H7 (cell line): ENCODE measurements at places on chromosomes 12 and 14.
A peak's percentile ranks its signal among the peaks of the same experiment; 100 is the strongest.

DNA sequence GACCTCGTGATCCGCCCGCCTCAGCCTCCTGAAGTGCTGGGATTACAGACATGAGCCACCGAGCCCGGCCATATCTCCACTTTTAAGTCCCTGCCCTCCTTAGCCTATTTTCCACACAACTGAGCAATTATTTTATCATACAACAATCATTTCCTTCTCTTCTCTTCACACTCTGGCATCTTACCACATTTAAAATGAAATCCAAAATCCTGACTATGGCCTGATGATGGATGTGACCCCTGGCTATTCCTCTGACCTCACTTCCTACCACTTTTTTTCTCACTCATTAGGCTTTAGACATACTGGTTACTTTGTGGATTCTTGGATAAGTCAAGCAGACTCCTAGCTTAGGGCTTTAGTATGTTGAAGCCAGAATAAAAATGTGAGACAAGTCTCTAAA is 21.9 kb upstream of the EID3 start:
- no peak for DNase-seq

GRCh38 chr12:52580496-52580895 is 6.9 kb upstream of the KRT74 start:
- no peak for DNase-seq

- DNase-seq: no peak
Measured at GRCh38 chr12:24895612-24896011, 53.3 kb downstream of the BCAT1 start.

- peak; percentile 34 for DNase-seq
Measured at GRCh38 chr12:103548622-103549601, 38.2 kb upstream of the STAB2 start.

GRCh38 chr12:26389343-26389742 is 194.0 kb downstream of the SSPN start:
- DNase-seq: no peak

- DNase-seq: no peak
Measured at GRCh38 chr12:47282206-47282605, 202.4 kb upstream of the AMIGO2 start.
